Chondrocyte (in vitro differentiated cells): ENCODE measurements at places on chromosomes 12 and 14. TPM values are rescaled to one million over a fixed set of nuclear protein-coding genes. Genes with fewer than 3 reads are reported as not detected.

BBS10 gene
- 7.6 to 11.3 TPM (median 8.2 TPM) in 3 replicates for total RNA-seq

ANKS1B gene
- 1.8 to 2.3 TPM (median 1.9 TPM) in 3 replicates for total RNA-seq

WSCD2 gene
- total RNA-seq: 0.23 to 1.6 TPM (median 0.32 TPM) in 3 replicates

GPRC5A gene
- total RNA-seq: 8.1 to 13.1 TPM (median 10.5 TPM) in 3 replicates

MMP19 gene
- total RNA-seq: 12.9 to 17.8 TPM (median 16.1 TPM) in 3 replicates

SPTB gene
- total RNA-seq: 1.5 to 7.2 TPM (median 6.6 TPM) in 3 replicates

LUM gene
- total RNA-seq: 462 to 834 TPM (median 481 TPM) in 3 replicates

RBP5 gene
- total RNA-seq: not detected in 3 replicates

TMPRSS12 gene
- total RNA-seq: not detected in 3 replicates
